ENCODE measurements at places on chromosomes 1 and 21. TPM values are rescaled to one million over a fixed set of nuclear protein-coding genes. Genes with fewer than 3 reads are reported as not detected.

The PGLYRP4 gene
- not detected for total RNA-seq

GRCh38 chr1:231190456-231190855, 28.6 kb downstream of the TRIM67 start:
- H3K4me3 ChIP-seq, result no peak overlapping the region
- no peak overlapping the region for H3K27ac ChIP-seq
- no peaks in the 10 kb centered on the region for H3K36me3 ChIP-seq

The SERINC2 gene
- total RNA-seq, result 32.3 TPM

GRCh38 chr21:40660461-40660860, 186.5 kb downstream of the DSCAM start:
- no peak overlapping the region for H3K4me3 ChIP-seq
- DNase-seq, result no peak
- no peaks in the 10 kb centered on the region for H3K27me3 ChIP-seq
- peaks cover 7% of the 10 kb centered on the region for H3K4me1 ChIP-seq
- no peak overlapping the region for H3K27ac ChIP-seq

DNA sequence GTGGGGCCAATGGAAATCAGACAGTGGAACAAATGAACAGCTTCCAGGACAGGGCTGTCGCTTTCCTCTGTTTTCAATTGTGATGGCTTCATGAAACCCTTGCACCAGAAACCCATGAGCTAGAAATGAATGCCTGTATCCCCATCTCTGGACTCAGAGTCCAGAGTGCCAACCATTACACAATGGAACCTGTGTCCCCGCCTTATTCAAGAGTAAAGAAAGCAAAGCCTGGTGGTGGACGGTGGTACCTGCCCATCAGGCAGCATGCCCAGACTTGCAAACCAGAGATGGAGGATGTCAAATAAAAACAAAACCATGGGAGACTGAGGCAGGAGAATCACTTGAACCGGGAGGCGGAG, 4.4 kb upstream of the CAPN2 start:
- no peaks in the 10 kb centered on the region for H3K36me3 ChIP-seq
- DNase-seq, result no peak
- H3K4me3 ChIP-seq, result no peak overlapping the region
- H3K27ac ChIP-seq, result peak overlapping the region; percentile 81

GRCh38 chr1:53276153-53276901, 38.0 kb upstream of the MAGOH start:
- no peak for DNase-seq
- no peak overlapping the region for H3K27ac ChIP-seq
- no peaks in the 10 kb centered on the region for H3K36me3 ChIP-seq
- H3K27me3 ChIP-seq, result no peaks in the 10 kb centered on the region

DNA sequence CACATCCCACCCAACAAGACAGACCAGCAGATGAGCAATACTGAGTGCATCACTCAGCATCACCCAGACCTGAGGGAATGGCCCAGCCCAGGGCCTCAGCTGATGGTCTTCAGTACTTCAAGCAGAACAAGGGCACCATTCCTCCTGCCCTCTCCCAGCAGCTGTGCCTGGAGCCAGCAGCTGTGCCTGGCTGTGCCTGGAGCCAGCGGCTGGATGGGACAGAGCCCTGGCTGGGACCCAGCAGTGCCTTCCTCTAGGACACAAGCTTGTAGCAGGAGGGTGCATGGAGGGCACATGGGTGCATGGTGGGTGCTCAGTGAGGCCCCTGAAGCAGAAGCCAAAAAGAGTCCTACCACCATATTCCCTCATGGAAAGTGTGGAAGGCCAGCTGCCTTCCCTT, 583.8 kb downstream of the NPHP4 start:
- H3K4me1 ChIP-seq, result no peaks in the 10 kb centered on the region
- no peaks in the 10 kb centered on the region for H3K27me3 ChIP-seq
- H3K36me3 ChIP-seq, result no peaks in the 10 kb centered on the region
- no peak overlapping the region for H3K27ac ChIP-seq
- DNase-seq, result no peak
- no peak overlapping the region for H3K4me3 ChIP-seq
